ENCODE measurements at places on chromosomes 6 and 20.

GRCh38 chr20:43969501-43970182 lies 55.0 kb downstream of the TOX2 start:
- no peak for DNase-seq

- DNase-seq = no peak
These were observed 223.9 kb upstream of the TAB2 start for GRCh38 chr6:149093643-149094042.

GRCh38 chr6:96743496-96743895 lies 93.8 kb downstream of the GPR63 start:
- DNase-seq = no peak

- DNase-seq = peak; percentile 19
These were observed 780 bp upstream of the TAF4 start for GRCh38 chr20:62066339-62066982.

GRCh38 chr20:45407067-45407745 lies 883 bp upstream of the DBNDD2 start:
- DNase-seq = no peak

DNA sequence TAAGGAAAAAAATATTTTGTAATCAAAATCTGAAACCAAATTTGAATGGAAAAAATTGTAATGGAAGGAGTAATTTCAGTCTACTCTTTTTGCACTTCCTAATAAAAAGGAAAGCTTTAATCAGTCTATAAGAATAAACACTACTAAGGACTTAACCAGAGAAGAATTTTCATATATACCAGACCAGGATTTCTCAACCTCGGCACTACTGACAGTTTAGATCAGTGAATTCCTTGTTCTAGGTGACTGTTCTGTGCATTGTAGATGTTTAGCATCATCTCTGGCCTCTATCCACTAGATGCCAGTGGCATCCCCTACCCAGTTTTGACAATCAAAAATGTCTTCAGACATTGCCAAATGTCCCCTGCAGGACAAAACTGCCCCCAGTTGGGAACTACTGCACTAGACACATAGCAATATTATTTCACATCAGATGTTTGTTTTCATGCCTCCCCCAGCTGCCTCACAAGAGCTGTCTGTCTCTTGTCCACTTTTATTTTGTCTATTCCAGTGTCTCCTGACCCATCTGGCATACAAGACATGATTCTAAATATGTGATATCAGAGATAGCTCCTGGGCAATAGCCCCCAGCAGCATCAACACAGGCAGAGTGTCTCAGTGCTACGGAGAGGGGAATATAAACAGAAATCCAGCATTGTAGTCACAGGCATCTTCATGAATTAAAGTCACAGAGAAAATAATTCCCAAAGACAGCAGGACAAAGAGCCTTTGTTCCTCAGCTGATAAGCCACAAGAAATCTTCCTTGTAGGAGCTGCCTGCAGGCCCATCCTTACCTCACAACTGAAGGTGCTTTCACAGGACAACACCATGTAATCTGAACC lies 27.0 kb downstream of the DNAAF9 start:
- no peak for DNase-seq

DNA sequence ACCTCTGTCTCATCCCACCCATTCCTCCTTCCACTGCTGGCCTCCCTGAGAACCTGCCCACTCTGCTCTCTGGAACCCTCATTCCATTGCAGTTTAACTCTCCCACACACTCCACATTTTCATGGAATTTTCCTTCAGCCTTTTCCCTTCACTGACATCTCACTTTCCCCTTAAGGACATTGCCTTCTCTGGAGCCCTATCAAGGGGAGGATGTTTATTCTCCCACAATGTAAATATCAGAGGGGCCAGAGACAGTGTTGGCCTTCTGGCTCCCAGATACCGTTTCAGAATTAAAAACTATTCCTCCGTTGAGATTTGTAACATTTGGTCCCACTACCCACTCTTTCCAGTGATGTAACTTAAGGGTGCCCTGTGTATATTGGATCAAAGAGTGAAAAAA lies 199.5 kb upstream of the KCNK16 start:
- no peak for DNase-seq

GRCh38 chr6:63813566-63814120 lies 178.0 kb downstream of the PHF3 start:
- DNase-seq = no peak

- DNase-seq = no peak
These were observed 24.2 kb downstream of the PRDM1 start for GRCh38 chr6:106110164-106110826.

DNA sequence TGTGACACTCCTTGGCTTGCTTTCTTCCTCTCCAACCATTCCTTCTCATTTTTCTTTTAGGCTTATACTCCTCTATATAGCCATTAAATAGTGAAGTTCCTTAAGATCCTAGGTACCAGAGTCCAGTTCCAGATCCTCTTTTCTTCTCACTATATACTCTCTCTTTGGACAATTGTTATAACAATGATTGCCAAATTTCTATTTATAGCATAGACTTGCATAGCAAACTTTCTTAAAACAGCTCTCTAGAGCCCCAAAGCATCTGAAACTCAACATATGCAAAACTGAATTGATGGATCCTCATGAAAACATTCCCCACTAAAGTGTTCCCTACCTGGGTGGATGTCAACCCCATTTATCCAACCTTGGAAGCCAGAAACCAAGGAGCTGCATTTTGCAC lies 13.4 kb downstream of the PHIP start:
- DNase-seq = no peak

GRCh38 chr6:31497531-31498476 lies at the start of gene MICB:
Gene MICB, plus strand, starts transcription at chr6:31498145. Its CDS starts 49 bp downstream, at chr6:31498194.
- peak; percentile 76 for DNase-seq

DNA sequence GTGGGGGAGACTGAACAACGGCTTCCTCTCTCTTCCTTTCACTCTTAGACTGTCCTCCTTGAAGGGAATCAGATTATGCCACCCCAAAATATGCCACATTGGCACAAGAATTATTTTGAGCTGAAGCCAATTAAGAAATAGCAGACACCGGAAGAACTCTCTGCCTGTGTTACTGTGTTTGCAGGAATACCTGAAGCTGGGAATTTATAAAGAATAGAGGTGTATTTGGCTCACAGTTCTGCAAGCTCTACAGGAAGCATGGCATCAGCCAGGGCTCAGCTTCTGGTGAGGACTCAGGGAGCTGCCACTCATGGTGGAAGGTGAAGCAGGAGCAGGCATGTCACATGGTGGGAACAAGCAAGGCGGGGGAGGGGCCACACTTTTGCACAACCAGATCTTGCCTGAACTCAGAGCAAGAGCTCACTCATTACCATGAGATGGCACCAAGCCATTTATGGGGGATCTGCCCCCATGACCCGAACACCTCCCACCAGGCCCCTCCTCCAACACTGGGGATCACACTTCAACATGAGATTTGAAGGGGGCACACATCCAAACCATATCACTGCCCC lies 46.0 kb downstream of the PCNA start:
- no peak for DNase-seq

DNA sequence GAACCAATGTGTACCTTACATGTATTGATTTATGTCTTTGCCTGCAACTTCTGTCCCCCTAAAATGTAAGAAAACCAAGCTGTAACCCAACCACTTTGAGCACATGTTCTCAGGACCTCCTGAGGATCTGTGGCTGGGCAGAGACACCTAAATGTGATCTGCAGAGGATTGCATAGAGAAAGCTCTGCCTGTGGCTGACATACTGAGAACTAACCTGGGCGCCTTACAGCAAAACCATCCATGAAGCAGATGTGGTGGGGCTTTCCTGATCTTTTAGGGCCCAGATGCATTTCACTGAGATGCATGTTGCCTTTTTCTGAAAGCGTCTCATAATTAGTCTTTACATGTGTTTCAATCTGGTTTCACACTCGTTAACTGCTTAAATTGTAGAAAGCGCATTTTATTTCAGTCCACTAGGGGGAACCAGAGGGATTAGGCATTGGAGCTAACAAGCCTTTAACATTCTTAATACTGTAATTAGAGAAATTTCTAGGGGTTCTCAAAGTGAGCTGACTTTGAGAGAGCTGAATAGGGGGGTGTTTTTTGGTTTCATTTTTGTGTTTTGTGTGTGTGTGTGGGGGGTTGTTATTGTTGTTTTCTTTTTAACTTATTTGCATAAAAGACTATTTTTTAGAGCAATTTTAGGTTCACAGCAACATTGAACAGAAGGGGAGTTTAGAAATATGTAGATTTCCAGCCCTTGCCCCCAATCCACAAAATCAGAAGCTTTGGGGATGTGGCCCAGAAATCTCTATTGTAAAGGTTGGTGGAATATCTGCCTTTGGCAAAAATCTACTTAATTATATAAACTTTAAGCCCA lies 50.9 kb upstream of the FAM184A start:
- DNase-seq = no peak

DNA sequence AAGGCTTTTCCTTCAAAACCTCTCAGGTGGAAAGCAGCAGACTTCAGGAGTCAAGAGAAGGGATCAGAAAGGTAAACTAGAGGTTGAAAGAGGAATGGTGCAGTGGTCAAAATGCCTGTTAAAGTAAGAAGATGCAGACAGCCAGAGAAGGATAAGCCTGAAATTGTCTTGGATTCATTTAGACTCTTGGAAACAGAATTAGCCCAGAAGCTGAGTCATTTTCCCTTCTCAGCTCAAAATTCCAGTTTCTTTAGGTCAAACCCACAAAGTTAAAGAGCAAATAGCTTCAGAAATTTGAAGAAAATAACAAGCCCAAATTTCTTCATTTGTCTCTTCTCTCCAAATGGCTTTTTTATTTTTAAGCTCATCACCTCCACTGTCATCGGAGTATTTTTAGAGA lies 73.9 kb downstream of the DHX35 start:
- DNase-seq = no peak

GRCh38 chr20:31922181-31922580 lies 29.7 kb downstream of the PDRG1 start:
- DNase-seq = no peak

- no peak for DNase-seq
These were observed 55.5 kb downstream of the RIOK1 start for GRCh38 chr6:7445101-7445500.

- DNase-seq = no peak
These were observed 10.4 kb upstream of the EDN3 start for GRCh38 chr20:59289994-59290393.

DNA sequence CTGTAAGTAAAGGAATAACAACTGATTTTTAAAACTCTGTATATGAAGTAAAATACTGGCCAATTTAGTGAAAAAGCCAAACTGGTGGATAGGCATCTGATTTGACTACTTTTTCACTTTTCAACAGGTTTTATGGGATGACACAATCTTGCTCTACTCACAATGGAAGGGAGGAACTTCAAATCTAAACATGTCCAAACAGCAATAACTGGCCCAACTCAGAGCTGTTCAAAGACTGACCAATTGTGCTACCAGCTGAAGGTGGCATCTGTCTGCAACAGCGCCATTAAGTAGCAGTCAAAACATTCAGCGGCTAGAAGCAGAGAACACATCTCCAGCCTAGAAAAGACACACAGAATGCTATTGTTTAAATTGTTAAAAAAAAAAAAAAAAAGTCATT lies 44.6 kb downstream of the SESN1 start:
- no peak for DNase-seq

GRCh38 chr6:79627422-79627821 lies 3.7 kb upstream of the SH3BGRL2 start:
- DNase-seq = no peak

GRCh38 chr6:166905013-166905412 lies 51.3 kb downstream of the RNASET2 start:
- no peak for DNase-seq

- DNase-seq = no peak
These were observed 163.6 kb downstream of the BTBD9 start for GRCh38 chr6:38476141-38476540.

GRCh38 chr6:138499303-138500018 lies at the start of gene NHSL1:
Gene NHSL1, minus strand, starts transcription at chr6:138499494. Its CDS starts 204 bp downstream, at chr6:138499290.
- DNase-seq = no peak

DNA sequence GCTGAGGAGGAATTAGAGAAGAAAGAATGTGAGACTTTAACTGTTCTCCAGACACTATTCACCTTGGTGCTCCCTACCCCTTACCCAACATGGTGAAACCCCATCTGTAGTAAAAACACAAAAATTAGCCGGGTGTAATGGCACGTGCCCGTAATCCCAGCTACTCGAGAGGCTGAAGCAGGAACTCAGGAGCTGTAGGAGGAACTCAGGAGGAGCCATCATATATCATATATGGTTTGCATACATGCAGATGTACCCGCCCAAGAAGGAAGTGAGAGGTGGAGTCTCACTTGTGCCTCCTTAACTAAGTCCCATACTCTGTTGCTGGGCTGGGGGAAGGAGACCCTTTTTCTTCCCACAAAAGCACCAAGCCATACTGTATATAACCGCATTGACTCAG lies 35.5 kb upstream of the ME1 start:
- no peak for DNase-seq

- DNase-seq = no peak
These were observed 59.5 kb downstream of the UTRN start for GRCh38 chr6:144344646-144345045.

DNA sequence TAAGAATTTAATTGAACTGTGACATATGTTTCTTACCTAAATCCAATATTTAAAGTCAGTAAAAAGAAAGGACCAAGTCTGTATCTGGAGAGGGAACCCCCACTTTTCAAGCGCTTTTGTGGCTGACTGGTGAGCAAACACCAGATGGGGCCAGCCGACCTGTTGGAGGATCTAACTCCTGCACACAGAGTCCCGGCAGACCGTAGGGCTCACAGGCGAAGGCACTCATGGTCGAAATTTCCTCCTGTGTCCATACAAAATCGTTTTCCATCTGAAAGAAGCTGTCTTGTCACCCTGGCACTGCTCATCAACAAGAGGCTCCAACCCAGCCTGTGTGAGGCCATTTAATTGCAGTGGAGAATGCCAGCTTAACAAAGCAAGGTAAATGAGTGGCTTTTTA lies 94.0 kb downstream of the SCML4 start:
- DNase-seq = no peak

DNA sequence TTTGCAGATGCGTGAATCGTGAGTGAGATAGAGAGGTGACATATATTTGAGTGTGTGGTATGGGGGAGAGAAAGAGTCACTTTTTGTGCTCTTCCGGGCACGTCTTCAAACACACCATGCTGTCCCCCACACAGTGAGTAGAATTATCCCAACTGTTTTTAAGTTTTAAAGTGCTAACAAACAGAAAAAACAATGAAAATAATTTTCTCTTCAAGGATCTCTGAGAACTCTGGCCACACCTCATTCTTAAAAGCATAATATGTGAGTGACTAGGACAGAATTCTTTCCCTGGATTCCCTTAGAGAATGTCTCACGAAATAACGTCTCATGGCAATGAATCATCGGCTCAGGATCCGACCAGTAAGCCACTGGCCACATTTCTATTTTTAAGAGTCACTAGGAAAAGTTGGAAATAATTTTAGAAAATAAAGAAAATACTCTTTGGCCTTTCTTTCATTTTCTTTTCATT lies 235.7 kb upstream of the ZNF217 start:
- DNase-seq = no peak
